ENCODE measurements at places on chromosomes 12 and 14. TPM values are rescaled to one million over a fixed set of nuclear protein-coding genes. Genes with fewer than 3 reads are reported as not detected.

The PIK3C2G gene
- 0.09 TPM for total RNA-seq

The DIO2 gene
- total RNA-seq, result 66.0 TPM

The DPF3 gene
- 16.3 TPM for total RNA-seq

The SIX6 gene
- not detected for total RNA-seq

Measured in fibroblast of the aortic adventitia (primary cell).